ENCODE measurements at places on chromosomes 6 and 20.

DNA sequence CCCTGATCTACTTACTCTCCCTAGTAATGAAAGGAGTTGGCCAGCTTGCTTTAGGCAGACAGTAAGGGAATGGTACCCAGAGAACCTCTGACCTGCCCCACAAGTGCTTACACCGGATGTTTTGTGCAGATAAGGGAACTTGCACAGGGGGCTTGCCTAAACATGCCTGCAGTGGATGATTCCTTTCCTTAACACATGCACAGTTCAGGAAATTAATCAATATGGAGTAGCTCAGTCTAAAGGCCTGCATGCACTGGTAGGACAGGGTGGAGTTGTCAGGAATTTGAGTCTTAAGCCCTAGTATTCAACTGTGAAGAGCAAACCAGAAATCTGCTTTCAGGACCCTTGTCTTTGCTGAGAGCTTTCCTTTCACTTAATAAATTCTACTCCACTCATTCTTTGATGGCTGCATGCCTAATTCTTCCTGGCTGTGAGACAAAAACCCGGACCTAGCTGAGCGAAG is 3.9 kb upstream of the TRIM38 start:
- DNase-seq, result no peak

GRCh38 chr6:96520171-96521115 is 1.2 kb upstream of the UFL1 start:
- DNase-seq, result no peak

GRCh38 chr6:39829331-39829730 is 37.2 kb downstream of the DAAM2 start:
- no peak for DNase-seq

DNA sequence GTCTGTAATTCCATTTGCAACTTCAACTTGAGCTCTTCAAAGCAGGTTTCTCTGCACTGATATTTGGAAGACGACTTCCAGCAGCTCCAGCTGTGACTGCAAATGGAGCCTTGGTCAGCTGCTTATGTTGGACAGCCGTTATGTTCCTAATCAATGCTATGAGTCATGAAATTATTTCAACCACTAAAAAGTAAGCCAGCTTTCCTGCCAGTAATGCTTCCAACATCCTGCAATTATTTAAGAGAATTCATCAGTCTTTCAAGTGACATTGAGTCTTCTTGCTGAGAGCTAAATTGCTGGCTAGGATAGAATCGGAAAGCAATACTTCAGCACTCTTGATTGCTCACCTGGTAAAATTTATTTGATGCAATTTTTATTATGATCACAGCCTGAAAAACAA is 375.7 kb downstream of the MMUT start:
- no peak for DNase-seq

DNA sequence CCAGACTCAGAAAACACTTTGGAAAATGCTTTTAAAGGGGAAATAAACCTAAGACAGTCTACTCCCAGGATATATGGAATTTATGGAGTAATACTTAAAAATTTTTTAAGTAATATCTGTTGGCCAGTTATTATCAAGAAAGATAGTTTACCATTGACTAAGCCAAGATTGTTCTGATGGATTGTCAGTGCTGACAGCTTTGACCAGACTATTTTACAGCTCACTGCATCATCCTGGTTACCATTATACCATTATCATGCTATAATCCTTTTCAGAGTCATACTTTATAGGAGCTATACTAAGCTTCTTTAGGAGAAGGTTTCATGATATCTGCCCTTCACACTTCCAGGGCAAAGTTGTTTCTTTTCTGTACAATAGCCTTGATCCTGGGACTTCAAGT is 16.5 kb downstream of the GTF2H5 start:
- DNase-seq, result no peak

DNA sequence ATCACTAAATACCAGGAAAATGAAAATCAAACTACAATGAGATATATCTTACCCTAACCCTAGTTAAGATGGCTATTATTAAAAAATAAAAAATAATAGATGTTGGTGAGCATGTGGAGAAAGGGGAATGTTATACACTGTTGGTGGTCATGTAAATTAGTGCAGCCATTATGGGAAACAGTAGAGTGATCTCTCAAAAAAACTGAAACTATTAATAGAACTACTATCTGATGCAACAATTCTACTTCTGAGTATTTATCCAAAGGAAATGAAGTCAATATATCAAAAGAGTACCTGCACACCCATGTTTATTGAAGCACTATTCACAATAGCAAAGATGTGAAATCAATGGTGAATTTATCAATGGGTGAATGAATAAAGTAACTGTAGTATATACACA is 48.6 kb downstream of the HLA-A start:
- DNase-seq, result no peak

DNA sequence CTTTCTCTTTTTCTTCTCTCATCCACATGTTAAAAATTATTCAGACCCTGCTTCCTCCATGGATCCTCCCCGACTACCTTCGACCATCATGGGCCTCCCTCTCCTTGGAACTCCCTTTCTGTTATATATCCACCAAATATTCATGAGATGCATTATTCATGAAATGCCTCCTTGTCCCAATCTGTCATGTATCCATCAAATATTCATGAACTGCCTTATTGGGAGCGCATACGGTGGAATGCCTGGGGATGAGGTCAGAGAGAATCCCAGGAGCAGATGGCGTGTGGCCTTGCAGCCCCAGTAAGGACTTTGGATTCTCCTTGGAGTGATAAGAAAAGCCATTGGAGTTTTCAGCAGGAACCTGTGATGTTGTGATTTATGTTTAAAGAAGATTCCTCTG is 97.0 kb downstream of the NRN1 start:
- no peak for DNase-seq

DNA sequence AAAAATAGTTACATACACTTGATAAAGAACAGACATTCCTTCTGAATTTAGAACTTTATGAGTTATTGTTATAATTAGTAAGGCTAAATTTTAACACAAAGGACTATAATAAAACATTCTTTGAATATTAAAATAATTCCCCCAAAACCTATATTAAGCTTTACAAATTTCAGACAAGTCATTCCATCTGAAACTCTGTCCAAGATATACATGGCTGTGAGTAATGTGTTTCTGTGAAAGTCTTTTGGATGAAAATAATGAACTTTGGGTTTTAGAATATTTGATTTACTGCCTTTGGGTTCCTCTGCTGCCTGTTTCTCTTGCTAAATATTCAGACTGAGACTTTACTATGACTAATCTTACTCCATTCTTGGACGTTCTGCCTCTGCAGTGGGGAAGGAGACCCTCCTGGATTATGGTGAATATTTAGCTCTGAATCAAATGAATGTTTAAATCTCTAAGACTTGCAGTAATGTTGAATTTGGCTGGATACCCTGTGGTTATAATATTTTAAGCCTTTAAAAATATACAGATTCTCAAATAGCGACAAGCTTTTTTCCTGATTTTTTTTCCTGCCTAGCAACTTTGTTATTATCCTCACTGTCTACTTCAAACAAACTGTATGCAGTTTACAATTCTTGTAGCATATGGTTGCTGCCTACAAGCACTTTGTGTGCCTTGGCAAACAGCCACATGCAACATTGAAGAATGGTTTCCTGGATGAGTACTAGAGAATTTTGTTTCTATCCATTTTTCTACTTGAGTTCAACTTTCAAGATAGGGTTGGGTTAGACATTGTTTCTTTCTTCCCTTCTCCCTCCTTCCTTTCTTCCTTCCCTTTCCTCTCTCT is 51.4 kb downstream of the TXLNB start:
- peak; percentile 81 for DNase-seq

- DNase-seq, result no peak
These were observed 5.5 kb downstream of the DYNLT1 start for GRCh38 chr6:158639056-158639455.

- DNase-seq, result no peak
These were observed 41.7 kb upstream of the MPC1 start for GRCh38 chr6:166424431-166424830.

DNA sequence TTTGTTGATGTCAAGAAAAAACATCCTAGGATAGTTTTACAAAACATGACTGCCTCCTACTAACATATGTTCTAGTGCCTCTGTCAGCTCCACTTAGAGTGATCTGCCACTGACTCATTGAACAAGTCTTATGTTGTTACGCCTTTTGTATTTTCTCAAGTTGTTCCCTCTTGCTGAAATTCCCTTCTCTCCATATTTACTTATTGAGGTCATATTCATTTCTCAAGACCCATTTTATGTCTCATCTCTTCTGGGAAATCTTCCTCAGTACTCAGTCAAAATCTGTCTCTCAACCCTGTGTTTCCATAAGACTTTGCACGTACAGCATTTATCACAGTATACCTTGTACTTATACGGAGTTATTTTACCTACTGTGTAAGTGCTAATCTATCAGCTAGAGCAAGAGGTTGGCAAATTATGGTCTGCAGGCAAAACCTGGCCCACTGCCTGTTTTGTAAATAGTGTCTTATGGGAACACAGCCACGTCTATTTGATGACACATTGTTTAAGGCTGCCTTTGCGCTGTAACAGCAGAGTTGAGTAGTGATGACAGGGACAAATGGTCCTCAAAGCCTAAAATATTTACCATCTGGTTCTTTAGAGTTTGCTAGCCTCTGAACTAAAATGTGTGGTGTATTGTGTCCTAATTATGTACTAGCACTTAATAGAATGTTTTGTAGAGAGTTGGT is 83.4 kb downstream of the ADGRB3 start:
- no peak for DNase-seq

GRCh38 chr6:99178168-99178567 is 171.3 kb downstream of the FAXC start:
- no peak for DNase-seq

DNA sequence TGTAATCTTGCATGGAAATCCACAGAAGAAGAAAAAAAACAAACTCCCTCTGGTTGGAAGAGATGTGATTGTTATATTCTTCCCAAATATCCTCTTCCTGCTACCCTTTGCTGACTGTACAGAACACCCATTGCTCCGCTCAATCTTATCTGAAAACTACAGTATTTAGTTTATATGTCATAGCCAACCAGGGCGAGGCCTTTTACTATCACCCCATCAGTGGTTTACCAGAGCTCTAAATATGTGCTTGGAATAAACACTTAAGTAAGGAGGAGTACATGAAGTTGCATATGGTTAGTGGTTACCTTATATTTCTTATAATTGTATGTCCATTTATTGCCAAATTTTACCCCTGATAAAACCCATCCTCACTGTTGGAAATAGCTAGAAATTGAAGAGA is 12.2 kb downstream of the PRL start:
- no peak for DNase-seq

DNA sequence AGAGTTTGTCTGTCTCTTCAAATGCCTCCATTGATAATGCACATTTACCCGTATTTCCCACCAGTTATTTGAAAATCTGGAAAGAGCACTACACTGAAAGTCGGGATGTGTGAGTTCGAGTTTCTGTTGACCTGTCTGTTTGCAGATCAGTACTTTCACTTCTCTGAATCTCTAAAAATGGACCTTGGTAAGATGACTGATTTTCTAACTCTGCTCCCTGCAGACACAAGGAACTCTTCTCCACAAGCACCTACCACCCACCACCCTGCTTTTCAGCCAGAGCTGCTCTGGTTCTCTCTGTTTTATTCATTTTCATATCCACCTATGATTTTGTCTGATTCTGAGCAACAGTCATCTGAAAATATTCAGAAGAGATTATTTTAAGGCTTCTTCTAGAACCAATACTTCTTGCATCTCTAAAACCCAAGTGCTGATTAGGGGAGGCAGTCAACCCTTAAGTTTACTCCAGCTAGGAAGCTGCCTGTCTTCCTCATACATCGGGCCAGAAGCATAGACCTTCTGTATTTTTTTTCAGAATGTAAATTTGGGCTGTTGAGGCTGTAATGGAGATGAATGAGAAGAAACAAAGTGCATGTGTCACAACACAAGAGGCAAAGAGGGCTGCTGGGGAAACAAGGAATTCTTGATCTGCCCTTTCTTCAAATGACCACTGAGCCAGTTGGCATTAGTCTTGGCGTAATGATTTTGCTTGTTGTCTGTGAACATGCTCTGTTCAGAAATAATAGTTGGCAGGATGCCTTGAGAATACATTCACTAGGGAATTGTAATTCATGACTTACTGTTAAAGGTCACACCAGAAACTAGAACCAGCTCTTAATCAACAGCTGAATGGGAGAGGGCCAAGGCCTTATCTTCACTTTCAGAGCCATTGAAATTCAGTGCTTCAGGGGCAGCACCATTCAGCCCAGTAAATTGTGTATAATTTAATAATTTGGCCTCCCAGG is 85.4 kb upstream of the MYLIP start:
- no peak for DNase-seq

DNA sequence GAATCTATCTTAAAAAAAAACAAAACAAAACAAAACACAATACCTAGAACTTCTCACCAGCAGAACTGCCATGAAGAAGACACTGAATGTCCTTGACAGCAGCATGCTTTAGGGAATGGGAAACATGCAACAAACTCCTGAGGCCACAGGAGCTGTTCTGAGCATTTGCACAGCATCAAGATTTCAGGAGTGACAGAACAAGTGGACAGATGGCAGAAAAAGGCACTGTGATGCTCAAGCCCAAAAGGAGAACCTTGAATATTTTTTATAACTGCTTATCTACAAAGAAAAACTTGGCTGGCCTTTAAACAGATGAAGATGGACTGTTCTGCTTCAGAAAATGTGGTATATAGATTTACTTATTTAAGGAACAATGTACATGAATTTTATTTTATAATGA is 158.9 kb downstream of the RALGAPA2 start:
- peak; percentile 53 for DNase-seq

DNA sequence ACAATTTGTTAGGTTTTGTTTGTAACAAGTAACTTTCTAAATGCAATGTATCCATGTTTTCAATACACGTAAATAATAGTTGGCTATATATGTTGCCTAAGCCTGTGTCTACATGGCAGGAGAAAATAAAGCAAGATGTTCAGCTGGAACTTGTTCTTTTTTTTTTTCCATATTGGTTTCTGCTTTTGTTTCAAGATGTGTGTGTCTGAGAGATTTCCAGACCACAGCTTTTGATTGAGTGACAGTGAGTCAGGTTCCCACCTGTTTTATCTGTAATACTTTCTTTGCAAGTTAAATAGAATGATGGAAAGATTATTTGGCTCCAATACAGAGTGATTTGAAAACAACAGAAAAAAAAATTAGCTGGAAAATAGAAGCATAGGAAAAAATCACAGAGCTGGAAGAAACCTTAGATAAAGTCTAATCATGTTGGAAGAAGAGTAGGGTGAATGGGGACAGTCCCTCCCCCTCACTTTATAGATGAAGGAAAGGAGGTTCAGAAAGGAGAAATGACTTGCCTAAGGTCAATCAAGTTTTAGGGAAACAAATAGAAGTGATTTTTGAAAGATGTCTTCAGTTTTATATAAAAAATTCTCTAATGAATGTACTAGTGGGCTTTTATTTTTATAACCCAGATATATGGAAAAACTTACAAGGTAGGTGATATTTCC is 150.9 kb upstream of the STMND1 start:
- DNase-seq, result no peak

DNA sequence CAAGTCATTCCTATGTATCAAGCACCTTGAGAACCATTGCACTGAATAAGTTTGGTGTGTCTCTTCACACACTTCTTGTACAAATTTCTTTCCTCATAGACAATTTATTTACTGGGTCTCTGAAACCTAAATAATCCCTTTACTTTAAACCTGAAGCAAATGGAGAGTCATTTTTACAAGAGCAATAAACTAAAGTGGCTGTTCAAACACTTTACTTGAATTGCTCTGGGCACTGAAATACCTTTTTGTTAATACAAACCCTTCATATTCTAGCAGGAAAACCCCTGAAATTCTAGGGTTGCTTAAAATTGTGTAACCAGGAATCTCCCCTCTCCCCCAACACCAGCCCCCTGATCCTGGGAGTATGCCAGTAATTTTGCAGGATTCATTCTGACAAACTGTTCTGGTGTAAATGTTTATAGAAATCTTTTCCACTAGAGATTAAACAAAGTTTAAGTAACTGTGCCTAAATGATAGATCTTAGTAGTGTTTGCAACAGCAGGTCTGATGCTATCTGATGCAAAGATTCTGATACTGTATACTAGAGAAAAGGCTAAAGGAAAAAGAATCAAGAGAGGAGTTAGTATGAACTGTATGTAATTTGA is 13.4 kb downstream of the RSPO3 start:
- no peak for DNase-seq
